ENCODE measurements at places on chromosomes 3 and 15. TPM values are rescaled to one million over a fixed set of nuclear protein-coding genes. Genes with fewer than 3 reads are reported as not detected.

The TGM4 gene
- total RNA-seq = 0.08 TPM

The ARPP21 gene
- total RNA-seq = not detected

The IL20RB gene
- total RNA-seq = 1.0 TPM

The SNTN gene
- total RNA-seq = not detected

The SERINC4 gene
- 0.05 TPM for total RNA-seq

The TMCO5A gene
- not detected for total RNA-seq

The ITIH1 gene
- total RNA-seq = not detected

The LRRC49 gene
- total RNA-seq = 5.5 TPM

The CP gene
- total RNA-seq = 3.4 TPM

The GOLGA8T gene
- 1.6 TPM for total RNA-seq

The CEP19 gene
- 3.6 TPM for total RNA-seq

The RPUSD3 gene
- total RNA-seq = 43.3 TPM

The XCR1 gene
- not detected for total RNA-seq

The LRRIQ4 gene
- total RNA-seq = not detected

The RAB6B gene
- total RNA-seq = 2.4 TPM

The CPN2 gene
- total RNA-seq = not detected

The TMOD2 gene
- total RNA-seq = 1.7 TPM
